ENCODE measurements at places on chromosomes 2 and 18. TPM values are rescaled to one million over a fixed set of nuclear protein-coding genes. Genes with fewer than 3 reads are reported as not detected.

GRCh38 chr2:69652206-69652605, 8.7 kb upstream of the AAK1 start:
- no peaks in the 10 kb centered on the region for H3K36me3 ChIP-seq
- peak overlapping the region; percentile 20 for H3K27ac ChIP-seq
- H3K4me3 ChIP-seq, result no peak overlapping the region
- peak; percentile 85 for DNase-seq
- H3K27me3 ChIP-seq, result no peaks in the 10 kb centered on the region
- H3K4me1 ChIP-seq, result peaks cover 4% of the 10 kb centered on the region

DNA sequence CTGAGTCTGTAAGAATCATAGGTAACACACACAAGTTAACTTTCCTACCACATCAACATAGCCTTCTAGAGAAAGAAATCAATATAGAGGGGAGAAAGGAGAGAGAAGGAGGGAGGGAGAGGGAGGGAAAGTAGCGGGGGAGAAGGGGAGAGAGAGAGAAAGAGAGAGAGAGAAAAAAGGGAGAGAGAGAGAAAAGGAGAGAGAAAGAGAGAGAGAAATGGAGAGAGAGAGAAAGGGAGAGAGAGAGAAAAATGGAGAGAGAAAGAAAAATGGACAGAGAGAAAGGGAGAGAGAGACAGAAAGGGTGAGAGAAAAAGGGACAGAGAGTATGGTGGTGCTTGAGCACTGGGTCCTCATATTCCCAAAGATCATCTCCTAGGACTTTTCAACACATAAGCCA, 591.7 kb downstream of the ZEB2 start:
- no peaks in the 10 kb centered on the region for H3K4me1 ChIP-seq
- H3K4me3 ChIP-seq, result no peak overlapping the region
- H3K27ac ChIP-seq, result no peak overlapping the region

DNA sequence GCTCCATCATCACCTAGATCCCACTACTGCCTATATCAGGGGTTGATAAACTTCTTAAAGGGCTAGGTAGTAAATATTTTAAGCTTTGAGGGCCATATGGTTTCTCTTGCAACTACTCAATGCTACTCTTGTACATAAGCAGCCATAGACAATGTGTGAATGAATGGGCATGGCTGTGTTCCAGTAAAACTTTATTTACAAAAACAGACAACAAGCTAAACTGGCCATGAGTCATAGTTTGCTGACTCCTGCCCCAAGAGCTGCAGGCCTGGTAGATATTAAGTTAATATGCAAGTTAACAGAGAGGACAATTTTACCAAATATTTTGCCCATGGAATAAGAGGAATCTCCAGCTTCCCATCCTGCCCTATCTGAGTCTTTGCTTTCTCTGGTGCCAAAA, 29.8 kb upstream of the MYO3B start:
- DNase-seq, result no peak
- no peaks in the 10 kb centered on the region for H3K4me1 ChIP-seq
- H3K27me3 ChIP-seq, result no peaks in the 10 kb centered on the region
- H3K36me3 ChIP-seq, result no peaks in the 10 kb centered on the region
- H3K27ac ChIP-seq, result no peak overlapping the region

DNA sequence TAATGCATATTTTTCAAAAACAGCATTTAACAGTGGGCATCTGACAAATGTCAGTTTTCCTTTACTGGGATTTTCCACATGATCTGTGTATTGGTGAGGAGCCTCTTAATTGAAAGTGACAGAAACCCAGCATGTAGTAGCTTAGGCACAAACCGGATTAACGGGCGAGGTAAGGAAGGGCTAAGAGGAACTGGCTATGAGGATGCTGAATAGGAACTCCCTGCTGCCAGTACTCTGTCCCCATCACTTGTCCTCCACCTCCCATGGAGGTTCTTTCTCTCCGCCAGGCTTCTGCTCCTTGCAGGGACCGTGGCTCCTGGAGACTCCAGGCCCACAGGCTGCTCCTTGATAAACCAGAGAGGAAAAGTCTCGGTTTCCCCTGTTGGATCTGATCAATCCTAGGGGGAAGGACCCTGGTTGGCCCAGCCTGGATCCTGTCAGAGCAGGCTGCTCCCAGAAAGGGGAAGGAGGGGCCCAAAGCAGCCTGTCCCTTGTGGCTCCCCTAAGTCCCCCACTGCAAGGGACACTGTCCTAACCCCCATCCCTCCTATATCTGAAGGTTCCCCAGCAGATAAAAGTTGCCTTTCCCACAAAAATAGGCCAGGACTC, 10.3 kb downstream of the TEX44 start:
- no peak overlapping the region for H3K27ac ChIP-seq
- H3K4me3 ChIP-seq, result no peak overlapping the region
- H3K4me1 ChIP-seq, result peaks cover 14% of the 10 kb centered on the region
- H3K27me3 ChIP-seq, result no peaks in the 10 kb centered on the region

- H3K4me3 ChIP-seq, result no peak overlapping the region
- peaks cover 3% of the 10 kb centered on the region for H3K36me3 ChIP-seq
- no peaks in the 10 kb centered on the region for H3K27me3 ChIP-seq
- DNase-seq, result no peak
- no peak overlapping the region for H3K27ac ChIP-seq
These were observed 138.3 kb downstream of the NCK2 start for GRCh38 chr2:105882920-105883435.

DNA sequence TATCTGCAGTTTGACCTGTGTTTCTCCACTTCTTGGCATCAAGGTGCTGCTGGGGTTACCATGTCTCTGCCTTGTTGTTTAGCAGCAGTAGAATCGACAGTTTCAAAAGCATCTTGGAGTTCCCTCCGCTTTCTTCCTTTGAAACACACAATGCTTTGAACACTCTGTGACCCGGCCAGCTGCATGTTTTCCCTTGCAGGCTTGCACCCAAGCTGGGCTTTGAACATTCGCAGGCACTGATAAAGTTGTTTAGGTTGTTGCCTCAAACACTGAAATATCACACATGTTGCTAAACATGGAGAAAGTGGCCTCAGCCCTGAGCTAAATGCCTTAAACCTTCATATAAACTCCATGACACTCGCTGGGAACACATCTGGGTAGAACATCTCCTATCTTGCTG, 251.7 kb downstream of the TSN start:
- no peaks in the 10 kb centered on the region for H3K4me1 ChIP-seq
- H3K27ac ChIP-seq, result no peak overlapping the region
- no peaks in the 10 kb centered on the region for H3K27me3 ChIP-seq
- DNase-seq, result no peak
- no peaks in the 10 kb centered on the region for H3K36me3 ChIP-seq

DNA sequence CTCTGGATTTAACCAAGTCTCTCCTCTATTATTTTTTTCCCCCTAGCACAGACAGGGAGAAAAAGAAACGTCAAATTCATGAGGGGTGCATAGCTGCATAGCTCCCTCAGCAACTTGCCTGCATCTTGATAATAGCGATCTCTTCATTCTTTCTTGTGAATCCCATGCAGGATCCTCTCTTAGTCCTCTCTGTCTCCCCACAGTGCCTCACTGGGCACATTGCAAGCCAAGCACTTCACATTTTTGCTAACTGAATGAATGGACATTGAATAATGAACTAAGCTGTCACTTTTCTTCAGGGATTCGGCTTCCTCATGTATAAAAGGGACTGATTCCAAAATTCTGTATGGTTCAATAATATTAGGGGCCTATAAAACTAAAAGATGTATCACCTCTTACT, 2.9 kb upstream of the EPB41L3 start:
- no peaks in the 10 kb centered on the region for H3K36me3 ChIP-seq
- H3K27me3 ChIP-seq, result no peaks in the 10 kb centered on the region
- no peak overlapping the region for H3K27ac ChIP-seq
- no peak overlapping the region for H3K4me3 ChIP-seq

Gene ABCG5
- total RNA-seq, result not detected

Gene SERPINB12
- not detected for total RNA-seq

Gene RAD51AP2
- 0.10 TPM for total RNA-seq

All from astrocyte (in vitro differentiated cells and primary cell).